Kidney glomerular epithelial cell (primary cell): ENCODE measurements at places on chromosomes 6 and 20.

GRCh38 chr6:10558565-10558964 lies 37.4 kb downstream of the GCNT2 start:
- DNase-seq, result no peak

DNA sequence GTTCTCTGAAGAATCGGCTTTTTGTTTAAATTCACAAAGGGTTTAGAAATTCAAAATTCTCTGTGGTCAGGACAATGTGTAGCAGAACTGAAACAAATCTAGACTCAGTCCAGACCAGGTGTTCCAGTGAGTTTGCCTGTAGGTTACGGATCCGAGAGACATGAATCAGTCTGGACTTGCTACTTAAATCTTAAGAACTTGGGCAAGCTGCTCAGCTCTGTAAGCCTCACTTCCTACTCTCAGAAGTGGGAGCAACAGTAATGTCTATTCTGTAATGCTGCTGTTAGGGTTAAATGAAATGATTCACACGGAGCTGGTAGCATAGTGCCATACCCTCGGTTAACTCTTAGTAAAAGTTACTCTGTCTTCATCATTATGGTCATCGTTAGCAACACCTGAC lies 37.7 kb downstream of the HECA start:
- DNase-seq, result no peak

GRCh38 chr6:13436399-13437217 lies 50.8 kb downstream of the GFOD1 start:
- no peak for DNase-seq

GRCh38 chr20:14441201-14441600 lies 103.8 kb upstream of the FLRT3 start:
- DNase-seq, result no peak

GRCh38 chr20:47843886-47844567 lies 58.7 kb upstream of the SULF2 start:
- DNase-seq, result peak; percentile 3

DNA sequence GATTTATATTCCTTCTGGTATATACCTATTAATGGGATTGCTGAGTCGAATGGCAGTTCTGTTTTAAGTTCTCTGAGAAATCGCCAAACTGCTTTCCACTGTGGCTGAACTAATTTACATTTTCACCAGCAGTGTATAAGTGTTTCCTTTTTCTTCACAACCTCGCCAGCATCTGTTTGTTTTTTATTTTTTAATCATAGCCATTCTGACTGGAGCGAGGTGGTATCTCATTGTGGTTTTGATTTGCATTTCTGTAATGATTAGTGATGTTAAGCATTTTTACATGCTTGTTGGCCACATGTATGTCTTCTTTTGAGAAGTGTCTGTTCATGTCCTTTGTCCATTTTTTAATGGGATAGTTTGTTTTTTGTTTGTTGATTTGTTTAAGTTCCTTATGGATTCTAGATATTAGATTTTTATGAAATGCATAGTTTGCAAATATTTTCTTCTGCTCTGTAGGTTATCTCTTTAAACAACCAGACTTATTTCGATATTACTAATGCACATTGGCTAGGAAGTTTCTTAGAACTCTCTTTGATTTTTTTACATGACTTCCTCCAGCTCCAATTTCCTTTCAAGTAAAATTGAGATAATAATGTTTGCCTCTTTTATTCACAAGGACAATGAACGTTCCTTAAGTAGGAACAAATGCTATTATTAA lies 12.2 kb upstream of the VNN1 start:
- no peak for DNase-seq

DNA sequence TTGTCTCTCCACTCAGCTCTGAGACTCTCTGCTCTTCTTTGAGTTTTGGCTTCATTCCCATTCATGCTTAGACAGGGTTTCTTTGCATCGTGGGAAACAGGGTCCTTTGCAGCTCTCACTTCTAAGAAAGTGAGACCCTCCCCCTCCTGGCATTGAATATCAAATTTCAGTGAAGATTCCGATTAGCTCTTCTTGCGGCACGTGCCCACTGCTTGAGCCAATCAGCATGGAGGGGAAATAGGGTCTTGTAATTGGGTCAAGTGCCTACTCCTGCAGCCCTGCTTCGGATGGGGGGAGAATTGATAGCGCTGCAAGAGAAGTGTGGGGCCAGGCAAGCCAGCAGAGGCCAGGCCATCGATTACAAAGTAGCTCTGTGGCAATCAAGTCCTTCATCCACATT lies 69.6 kb downstream of the TFAP2C start:
- no peak for DNase-seq

- no peak for DNase-seq
Measured at GRCh38 chr6:71524201-71524600, 235.6 kb downstream of the OGFRL1 start.

DNA sequence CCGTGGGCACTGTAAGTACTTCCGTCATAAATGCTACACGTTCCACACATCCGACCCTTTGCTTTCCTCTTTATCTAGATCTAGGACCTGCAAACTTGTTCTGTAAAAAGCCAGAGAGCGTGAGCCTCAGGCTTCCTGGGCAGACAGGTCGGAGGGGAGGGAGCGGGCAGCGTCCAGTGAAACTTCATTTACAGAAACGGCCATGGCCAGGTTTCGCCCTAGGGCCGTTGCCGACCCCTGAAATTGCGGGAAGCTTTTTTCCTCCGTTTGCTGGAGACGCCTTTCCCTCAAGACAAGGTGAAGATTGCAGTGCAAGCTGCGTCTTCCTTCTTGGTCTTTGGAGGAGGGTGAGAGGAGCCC lies 155.4 kb downstream of the DLL1 start:
- DNase-seq, result no peak

DNA sequence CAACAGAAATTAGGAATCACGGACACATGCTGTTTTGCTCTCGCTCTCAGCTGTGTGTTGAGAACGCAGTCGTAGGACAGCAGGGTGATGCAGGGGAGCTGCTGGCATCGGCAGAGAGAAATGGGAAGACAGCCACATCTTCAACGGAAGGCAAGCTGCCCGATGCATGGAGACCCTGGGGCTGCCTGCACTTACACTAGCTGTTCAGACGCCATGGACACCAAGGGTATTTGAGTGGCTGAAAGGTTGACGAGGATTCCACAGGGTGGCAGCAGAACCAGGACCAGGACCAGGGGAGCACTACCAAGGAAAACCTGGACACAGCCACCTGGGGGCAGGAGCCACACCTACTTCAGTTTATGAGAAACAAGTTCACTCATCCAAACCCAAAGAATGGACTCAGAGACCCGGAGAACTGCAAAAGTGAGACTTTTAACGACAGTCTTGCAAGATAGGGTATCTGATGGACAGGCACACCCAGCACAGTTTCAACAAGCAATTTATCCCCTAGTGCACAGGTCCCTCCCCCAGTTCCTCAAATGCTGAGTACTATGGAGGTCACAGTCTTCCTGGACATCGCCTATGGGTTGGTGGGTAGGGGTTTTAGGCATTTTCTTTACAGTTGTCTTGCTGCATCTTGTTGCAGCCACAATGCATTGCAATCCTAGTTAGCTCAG lies 56.3 kb upstream of the ENTPD6 start:
- DNase-seq, result no peak

GRCh38 chr6:156013155-156013554 lies 557.5 kb upstream of the NOX3 start:
- DNase-seq, result no peak

DNA sequence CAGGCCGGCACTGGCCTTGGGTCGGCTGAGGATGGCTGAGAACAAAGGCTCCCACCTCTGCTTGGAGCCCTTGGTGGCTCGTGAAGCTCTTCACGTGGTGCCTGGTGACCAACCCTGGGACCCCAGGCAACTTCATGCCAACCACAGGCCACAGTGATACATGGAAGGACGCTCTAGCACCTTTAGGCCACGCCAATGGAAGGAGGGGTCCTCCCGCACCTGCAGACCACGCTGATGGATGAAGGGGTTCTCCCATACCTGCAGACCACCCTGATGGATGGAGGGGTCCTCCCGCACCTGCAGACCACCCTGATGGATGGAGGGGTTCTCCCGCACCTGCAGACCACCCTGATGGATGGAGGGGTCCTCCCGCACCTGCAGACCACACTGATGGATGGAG lies 62.5 kb downstream of the ERMARD start:
- no peak for DNase-seq

DNA sequence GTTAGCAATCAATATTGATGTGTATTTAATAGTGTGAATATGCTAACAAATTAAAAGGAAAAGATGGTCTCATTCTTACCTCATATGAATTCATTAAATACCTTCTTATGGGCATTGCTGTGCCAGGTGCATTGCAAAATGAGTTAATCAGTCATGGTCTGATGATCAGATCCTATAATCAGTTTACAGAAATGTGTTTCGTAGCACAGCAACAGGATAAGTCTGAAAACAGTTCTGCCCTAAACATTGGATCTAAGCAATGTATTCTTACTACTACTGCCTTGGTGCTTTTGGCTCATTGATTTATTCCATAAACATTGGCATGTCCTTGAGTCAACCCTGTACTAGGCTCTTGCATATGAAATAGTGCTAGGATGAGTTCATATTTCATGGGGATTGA lies 417.0 kb upstream of the JAG1 start:
- DNase-seq, result no peak

GRCh38 chr6:169271158-169271876 lies 17.7 kb upstream of the THBS2 start:
- no peak for DNase-seq

DNA sequence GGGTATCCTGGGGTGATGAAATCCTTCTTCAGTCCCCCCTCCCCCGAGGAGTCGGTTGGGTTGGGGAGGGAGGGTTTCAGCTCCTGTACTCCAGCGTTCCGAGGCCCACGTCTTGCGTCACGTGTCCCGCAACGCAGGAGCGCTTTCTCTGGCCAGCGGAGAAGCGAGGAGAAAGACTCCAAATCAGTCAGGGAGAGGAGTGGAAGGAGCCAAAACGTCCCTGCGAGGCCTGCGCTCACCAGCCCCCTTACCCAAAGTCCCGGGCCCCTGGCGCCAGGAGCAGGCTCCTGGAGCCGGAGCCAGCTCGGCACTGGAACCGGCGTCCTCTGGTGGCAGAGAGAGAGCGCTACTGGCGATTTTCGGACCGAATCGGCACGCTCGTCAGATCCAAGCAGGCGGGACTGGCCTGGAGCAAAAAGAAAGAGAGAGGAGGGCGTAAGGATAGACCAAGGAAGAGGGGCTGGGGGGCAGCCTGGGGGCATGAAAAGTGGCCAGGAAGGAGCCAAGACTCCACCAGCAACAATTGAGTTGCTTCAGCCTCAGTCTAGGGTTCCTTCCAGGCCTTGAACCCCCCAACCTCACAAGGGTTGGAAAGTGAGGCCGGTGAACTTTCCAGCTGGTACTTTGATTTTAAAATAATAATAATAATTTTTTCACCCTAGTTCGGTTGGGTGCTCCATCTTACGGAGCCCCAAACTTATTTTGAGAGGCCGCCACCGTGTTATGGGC lies at the start of gene GNAS:
TSS of gene GNAS (plus strand) at position 174 of the 729 bp plus-strand sequence.
- DNase-seq, result peak; percentile 2

DNA sequence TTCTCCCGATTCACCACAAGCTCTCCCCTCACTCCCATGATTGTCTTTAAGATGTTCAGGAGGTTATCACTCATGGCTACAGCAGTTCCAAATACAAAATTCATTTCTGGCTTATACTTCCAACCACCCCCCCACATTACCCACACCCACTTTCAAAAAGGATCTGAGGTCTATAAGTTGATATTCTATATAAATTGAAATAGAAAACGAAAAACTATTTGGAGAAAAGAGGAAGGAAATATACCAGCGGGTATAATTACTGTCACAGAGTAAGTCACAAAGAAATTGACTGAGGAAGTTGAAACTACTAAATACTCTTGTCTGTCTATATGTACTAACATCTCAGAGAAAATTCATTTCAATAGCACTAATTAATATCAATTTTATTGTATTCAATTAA lies 112.7 kb upstream of the TNFAIP3 start:
- no peak for DNase-seq

DNA sequence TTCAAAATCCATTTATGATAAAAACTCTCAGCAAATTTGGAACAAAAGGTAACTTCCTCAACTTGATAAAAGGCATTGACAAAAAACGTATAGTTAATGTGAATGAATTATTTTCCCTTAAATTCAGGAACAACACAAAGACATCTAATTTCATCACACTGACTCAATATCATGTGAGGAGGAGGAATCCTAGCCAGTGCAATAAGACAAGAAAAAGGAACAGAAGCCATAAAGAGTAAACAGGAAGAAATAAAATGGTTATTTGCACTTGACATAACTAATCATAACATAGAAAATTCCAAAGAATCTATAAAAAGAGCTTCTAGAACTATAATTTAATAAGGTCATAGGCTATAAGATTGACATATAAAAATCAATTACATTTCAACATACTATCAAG lies 31.4 kb downstream of the CHD6 start:
- DNase-seq, result no peak

GRCh38 chr6:146878952-146879340 lies 280.2 kb downstream of the ADGB start:
- DNase-seq, result no peak

GRCh38 chr6:36597775-36598174 lies 3.6 kb downstream of the SRSF3 start:
- DNase-seq, result no peak

GRCh38 chr20:63552481-63553249 lies 1.3 kb upstream of the FNDC11 start:
- no peak for DNase-seq

DNA sequence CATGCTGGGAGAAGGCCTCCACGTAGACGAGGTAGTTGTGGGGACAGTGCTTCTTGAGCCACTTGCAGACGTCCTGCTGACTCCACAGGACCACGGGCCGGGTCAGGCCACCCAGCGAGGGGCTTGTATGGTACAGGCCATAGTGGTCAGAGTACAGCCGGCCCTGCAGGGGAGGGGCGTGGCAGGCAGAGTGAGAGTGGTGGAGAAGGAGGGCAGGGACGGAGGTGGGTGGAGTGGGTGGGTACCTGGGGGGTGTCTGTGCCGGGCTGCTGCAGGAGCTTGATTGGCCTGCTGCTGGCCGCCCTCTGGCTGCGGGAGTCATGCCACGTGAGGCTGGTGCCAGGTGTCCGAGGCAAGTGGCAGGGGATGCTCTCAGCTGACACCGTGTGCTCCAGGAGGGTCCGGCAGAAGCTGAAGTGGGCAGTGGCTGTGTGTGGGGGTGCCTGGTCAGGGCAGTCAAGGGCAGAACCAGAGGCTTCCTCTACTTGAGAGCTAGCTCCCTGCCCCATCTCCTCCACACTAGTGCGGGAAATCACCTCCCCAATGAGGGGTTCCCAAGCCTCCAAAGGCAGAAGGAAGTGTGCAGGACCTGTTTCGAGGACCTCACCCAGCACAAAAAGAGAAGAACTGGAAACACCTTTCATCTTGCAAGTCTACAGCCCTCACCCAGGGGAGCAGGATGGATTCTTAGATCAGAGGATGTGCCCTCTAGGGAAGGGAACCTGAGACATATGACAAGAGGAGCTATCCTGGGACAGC lies 2.3 kb downstream of the SAMD10 start:
- no peak for DNase-seq

GRCh38 chr6:140436023-140436811 lies 1061.8 kb upstream of the CITED2 start:
- peak; percentile 18 for DNase-seq
